Right renal pelvis (tissue), 4 donors: ENCODE measurements at places on chromosomes 6 and 20.

DNA sequence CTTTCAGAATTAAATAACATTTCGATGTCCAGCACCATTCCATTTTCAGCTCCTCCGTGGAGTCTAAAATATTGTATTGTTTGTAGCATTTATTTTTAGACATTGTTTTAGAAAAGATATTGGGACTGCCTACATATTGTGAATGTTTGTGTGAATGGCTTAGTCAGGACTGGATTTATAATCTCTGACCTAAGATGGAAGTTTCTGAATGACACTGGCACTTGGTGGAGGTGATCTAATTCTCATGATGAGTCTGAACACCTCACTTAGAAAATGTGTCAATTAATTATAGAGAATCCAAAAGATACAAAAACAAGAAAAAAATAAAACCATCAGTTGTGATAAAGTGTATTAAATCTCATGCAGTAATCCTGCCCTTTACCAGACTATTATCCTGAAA, 60.8 kb upstream of the HBS1L start:
- no peak for DNase-seq

DNA sequence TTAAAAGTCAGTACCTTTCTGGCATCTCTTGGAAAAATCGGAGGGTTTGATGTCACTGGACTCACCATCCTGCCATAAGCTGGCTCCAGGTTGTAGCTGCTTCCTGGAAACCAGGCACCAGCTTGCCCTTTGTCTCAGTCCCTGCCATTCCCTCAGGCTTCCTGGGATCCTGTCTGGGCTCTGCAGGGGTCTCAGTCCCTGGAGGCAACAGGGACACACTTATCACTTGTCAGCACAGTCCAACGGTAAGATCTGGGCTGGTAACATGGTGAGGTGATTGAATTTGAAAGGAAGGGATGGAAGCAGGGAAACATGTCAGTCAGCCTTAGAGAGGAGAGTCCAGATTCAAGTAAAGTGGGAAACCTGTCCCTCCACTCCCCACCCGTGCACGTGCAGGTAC, 147.6 kb upstream of the ECI2 start:
- no peak for DNase-seq

- peak; percentile 33 for DNase-seq
Observed at GRCh38 chr6:138428944-138429598, 25.0 kb downstream of the HEBP2 start.

DNA sequence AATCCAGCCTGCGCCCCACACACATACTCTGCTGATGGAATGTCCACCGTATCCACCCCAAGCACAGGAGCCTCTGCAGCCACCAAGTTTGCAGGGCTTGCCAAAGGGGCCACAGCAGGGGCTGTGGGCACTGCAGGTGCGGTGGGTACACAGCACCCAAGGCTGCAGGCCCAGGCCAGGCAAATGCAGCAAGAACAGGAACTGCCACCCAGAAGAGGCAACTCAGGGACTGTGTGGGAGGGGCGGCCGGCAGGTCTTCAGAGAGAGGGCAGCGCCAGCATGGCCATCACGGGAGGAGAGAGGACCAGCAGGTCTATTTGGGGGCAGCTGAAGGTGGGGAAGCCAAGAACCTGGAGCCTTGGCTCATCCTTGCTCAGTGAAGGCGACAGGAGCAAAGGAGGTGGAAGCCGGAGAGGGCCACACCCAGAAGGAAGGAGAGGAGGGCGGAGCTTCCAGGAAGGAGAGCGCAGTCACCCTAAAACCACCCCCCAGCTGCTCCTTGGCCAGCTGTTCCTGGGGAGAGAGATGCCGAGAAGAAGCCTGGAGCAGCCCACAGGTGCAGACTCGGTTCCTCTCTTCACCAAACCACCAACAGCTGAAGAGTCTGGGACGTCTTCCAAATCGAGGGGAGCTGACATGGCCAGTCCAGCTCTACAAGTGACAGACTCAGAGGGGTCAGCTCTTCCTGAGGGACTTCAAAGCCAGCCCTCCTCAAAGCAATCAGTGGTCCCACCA, 265.1 kb upstream of the CDYL start:
- no peak for DNase-seq
